ENCODE measurements at places on chromosomes 2 and 18. TPM values are rescaled to one million over a fixed set of nuclear protein-coding genes. Genes with fewer than 3 reads are reported as not detected.

STON1 gene
- 0.33 TPM for total RNA-seq

IL36B gene
- total RNA-seq, result 0.17 TPM

YWHAQ gene
- total RNA-seq, result 887 TPM

FOXD4L1 gene
- total RNA-seq, result 0.31 TPM

CHRNG gene
- total RNA-seq, result not detected

MROH2A gene
- total RNA-seq, result 0.26 TPM

GKN1 gene
- total RNA-seq, result 0.56 TPM

GALNT5 gene
- total RNA-seq, result 2.0 TPM

AKAIN1 gene
- total RNA-seq, result not detected

KCNG2 gene
- not detected for total RNA-seq

OR6B2 gene
- not detected for total RNA-seq

MERTK gene
- 1.9 TPM for total RNA-seq

GDF7 gene
- 0.09 TPM for total RNA-seq

SCYGR8 gene
- total RNA-seq, result not detected

FEV gene
- total RNA-seq, result not detected
